ENCODE measurements at places on chromosomes 5 and 9. TPM values are rescaled to one million over a fixed set of nuclear protein-coding genes. Genes with fewer than 3 reads are reported as not detected.

GRCh38 chr9:135336722-135337527 lies 142.7 kb upstream of the PPP1R26 start:
- no peak overlapping the region for H3K4me3 ChIP-seq
- H3K4me1 ChIP-seq = peaks cover 9% of the 10 kb centered on the region
- no peak overlapping the region for H3K27ac ChIP-seq
- DNase-seq = no peak
- H3K36me3 ChIP-seq = no peaks in the 10 kb centered on the region
- no peaks in the 10 kb centered on the region for H3K27me3 ChIP-seq

Gene ANGPTL2
- total RNA-seq = 2.4 TPM

- no peak for DNase-seq
- H3K27me3 ChIP-seq = no peaks in the 10 kb centered on the region
- H3K27ac ChIP-seq = peak overlapping the region; percentile 97
- peaks cover 33% of the 10 kb centered on the region for H3K36me3 ChIP-seq
- H3K4me3 ChIP-seq = peak overlapping the region; percentile 92
Observed at GRCh38 chr5:132865668-132866341, 464 bp downstream of the GDF9 start.

DNA sequence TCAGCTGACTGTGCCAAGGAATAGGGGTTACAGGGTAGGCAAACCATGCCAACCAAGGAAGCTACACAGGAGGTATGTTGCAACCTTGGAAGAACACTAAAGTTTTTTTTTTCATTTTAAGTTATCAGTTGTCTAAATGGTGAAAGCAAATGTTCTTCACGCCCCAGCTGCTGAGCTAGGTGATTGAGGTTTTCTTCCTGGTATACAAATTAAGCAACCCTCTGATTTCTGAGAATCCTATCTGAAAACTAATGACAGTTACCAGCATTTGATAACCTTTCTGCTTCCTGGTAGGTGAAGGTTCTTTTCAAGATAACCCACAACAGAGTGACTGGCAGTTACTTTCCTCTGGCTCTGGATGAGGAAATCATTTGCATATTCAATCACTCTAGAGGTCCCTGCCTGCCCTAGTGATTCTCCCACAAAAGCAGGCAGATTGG lies 194.9 kb downstream of the ATP10B start:
- H3K4me3 ChIP-seq = no peak overlapping the region
- no peaks in the 10 kb centered on the region for H3K27me3 ChIP-seq
- H3K36me3 ChIP-seq = no peaks in the 10 kb centered on the region
- no peak for DNase-seq
- no peaks in the 10 kb centered on the region for H3K4me1 ChIP-seq
- H3K27ac ChIP-seq = no peak overlapping the region

GRCh38 chr5:143055596-143056338 lies 285.6 kb downstream of the ARHGAP26 start:
- H3K4me3 ChIP-seq = no peak overlapping the region
- H3K36me3 ChIP-seq = no peaks in the 10 kb centered on the region
- no peaks in the 10 kb centered on the region for H3K4me1 ChIP-seq
- DNase-seq = no peak
- H3K27ac ChIP-seq = peak overlapping the region; percentile 7

DNA sequence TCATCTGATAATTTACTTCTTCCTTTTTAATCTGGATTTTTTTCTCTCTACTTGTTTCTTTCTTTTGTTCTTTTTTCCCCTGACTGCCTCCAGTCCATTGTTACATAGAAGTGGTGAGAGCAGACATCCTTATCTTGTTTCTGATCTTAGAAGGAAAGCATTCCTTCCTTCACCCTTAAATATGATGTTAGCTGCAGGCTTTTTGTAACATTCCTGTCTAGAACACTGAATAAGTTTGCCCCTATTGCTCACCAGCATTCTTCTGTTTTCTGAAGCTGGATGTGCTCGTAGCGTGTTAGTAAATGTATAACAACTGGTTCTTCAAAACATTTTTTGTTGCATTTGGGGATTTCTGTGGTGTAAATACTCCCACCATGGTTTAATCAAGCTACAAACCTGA lies 136.7 kb upstream of the NFIL3 start:
- DNase-seq = no peak
- H3K27ac ChIP-seq = no peak overlapping the region
- H3K4me3 ChIP-seq = no peak overlapping the region
- H3K36me3 ChIP-seq = no peaks in the 10 kb centered on the region
- H3K4me1 ChIP-seq = no peaks in the 10 kb centered on the region
